ENCODE measurements at places on chromosomes 11 and 22.
A peak's percentile ranks its signal among the peaks of the same experiment; 100 is the strongest.

- DNase-seq: no peak
Observed at GRCh38 chr22:43310311-43310710, 32.9 kb downstream of the SCUBE1 start.

GRCh38 chr11:13717331-13717730 is 48.9 kb downstream of the FAR1 start:
- no peak for DNase-seq

- DNase-seq: no peak
Observed at GRCh38 chr22:42966497-42966896, 48.5 kb downstream of the PACSIN2 start.

- no peak for DNase-seq
Observed at GRCh38 chr22:33012833-33013450, 45.2 kb downstream of the SYN3 start.

GRCh38 chr11:35265755-35266454 is 126.9 kb downstream of the CD44 start:
- DNase-seq: no peak

GRCh38 chr11:88435415-88435814 is 97.9 kb upstream of the CTSC start:
- no peak for DNase-seq

GRCh38 chr11:441418-442274 is at the start of gene ANO9:
ANO9 (minus strand) TSS chr11:442011; CDS start chr11:441926, 85 bp downstream.
- DNase-seq: no peak

- DNase-seq: no peak
Observed at GRCh38 chr11:118670063-118670462, 9.4 kb downstream of the TREH start.

- DNase-seq: no peak
Observed at GRCh38 chr11:112628676-112629075, 332.5 kb upstream of the NCAM1 start.

DNA sequence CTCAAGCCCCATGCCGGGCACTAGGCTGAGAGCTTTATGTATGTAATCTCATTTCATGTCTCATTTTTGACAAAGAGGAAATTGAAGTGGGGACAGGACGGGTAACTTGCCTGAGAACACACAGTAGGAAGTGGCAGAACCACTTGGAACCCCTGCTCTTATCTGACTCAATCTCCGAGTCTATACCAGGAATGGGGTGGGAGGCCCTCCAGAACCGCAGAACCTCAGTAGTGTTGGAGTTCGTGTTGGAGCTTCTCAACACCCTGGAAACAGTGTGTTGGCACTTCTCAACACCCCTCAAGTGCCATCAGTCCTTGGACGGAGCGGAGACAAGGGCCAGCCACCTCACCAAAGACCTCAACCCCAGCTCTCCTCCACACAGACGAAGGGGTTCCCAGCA is 38.8 kb upstream of the POLA2 start:
- DNase-seq: no peak

DNA sequence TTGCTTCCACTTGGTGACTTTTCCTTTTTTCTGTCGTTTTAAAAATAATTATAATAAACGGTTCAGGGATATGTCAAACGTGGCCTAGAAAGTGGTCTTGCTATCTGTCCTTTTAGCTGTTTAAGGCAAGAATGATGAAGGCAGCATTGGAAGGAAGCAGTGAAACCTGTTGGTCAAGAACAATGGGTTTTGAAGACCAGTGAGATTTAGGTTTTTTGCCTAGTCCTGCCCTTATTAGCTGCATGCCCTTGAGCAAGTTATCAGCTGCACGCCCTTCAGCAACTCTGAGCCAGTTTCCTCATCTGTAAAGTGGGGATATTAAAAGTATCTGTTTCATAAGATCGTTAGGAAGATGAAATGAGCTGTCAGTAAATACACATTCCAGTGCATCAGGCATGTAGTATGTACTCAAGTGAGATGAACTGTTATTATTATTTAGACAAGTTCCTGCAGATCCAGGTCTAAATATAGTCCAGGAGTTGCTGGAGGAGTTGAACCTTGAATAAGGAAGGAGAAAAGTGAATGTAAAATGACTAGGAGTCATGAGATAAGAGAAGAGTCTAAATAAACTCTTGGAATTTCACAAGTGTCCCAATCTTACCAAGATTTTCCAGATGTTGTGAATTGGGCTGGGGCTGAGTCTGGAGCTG is 90.8 kb upstream of the HSD17B12 start:
- DNase-seq: no peak

GRCh38 chr22:32144496-32145274 is 14.4 kb downstream of the C22orf42 start:
- DNase-seq: peak; percentile 24

DNA sequence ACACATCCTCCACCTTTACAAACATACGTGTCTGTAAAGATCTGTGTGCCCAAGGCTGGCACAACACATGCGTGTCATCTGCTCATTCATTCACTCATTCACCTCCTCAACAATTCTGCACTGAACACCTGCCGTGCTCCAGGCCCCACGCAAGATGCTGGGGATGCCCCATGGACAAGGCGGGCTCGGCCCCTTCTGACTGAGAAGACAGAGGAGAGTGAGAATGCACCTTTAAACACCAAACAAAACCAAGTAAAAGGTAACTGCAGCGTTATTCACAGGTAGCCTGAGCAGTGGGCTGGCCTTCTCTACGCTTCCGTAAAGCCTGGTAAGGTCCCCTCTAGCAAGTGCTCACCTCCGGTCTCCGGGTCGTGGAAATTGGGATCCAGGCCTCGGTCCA is 142.8 kb downstream of the SHANK2 start:
- DNase-seq: no peak

DNA sequence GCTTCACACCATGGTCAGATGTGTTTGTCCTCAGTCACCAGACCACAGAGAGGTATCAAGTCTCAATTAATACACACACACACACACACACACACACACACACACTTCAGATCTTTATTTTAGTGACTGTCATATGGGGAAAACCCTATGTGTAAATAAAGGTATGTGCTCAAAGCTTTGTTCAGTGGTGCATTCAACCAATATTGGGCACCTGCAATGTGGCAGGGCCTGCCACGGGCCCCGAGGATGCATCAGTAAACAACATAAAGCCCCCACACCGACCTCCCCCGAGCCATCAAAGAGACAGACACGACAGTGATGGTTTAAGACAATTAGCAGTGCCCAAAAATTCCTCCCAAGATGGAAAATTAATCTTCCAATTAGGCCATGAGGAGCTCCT is 51.6 kb downstream of the SHANK2 start:
- DNase-seq: no peak

GRCh38 chr11:64742087-64742888 is 1.7 kb downstream of the RASGRP2 start:
- no peak for DNase-seq

GRCh38 chr22:37333724-37334460 is 51.6 kb downstream of the CYTH4 start:
- no peak for DNase-seq

- DNase-seq: no peak
Observed at GRCh38 chr11:12377106-12377823, at the start of gene PARVA. PARVA (plus strand) TSS chr11:12377571; CDS start chr11:12377648, 77 bp downstream.

DNA sequence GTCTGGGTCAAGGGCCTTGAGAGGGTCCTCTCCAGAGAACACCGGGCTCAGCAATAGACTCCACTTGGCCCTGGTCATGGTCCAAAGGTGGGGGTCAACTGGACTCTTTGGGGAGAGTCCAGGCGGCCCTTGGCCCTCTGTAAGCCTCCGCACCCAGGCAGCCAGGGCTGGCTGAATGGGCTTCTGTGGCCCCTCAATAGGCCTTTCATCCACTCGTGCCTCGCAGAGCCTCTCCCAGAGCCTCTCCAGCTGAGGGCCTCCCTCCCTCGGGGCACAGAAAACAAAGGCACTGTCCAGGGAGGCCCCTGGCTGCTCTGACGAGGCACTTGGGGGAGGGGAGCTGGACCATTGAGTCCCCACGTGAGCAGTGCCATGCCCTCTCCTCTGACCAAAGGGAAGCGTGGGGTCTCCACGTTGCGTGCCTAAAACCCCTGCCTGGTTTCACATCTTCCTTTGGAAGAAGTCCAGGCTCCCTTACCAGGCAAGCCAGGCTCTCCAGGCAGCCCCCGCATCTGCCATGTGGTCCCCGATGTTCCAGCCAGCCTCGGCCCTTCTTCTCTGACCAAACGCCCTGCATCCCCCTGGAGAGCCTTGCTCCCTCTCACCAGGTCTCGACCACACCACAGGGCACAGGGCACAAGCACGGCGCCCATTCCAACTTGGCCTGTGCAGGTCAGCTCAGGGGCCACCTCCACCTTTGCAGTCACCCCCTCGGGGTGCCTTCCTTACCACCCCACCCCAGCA is 15.5 kb downstream of the KIAA0930 start:
- DNase-seq: peak; percentile 98

DNA sequence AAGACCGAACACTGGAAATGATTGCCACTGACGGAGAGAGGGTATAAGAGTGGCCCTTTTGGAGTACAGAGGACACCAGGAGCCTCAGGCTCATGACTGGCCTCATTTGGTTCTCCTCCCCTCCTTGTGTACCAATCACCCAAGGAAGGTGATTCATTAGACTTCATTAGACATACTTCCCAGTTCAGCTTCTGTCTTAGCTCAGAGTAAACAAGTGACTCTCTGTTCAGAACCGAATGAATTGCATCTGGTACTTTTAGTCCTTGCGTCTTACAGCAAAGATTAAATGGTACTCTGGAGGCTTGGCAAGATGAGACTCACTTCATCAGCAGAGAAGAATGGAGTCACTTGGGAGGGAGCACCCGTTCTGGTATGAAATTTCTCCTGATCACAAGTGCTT is 75.2 kb downstream of the ZNRF3 start:
- DNase-seq: peak; percentile 35

GRCh38 chr11:119056421-119056999 is 495 bp downstream of the HYOU1 start:
- no peak for DNase-seq

DNA sequence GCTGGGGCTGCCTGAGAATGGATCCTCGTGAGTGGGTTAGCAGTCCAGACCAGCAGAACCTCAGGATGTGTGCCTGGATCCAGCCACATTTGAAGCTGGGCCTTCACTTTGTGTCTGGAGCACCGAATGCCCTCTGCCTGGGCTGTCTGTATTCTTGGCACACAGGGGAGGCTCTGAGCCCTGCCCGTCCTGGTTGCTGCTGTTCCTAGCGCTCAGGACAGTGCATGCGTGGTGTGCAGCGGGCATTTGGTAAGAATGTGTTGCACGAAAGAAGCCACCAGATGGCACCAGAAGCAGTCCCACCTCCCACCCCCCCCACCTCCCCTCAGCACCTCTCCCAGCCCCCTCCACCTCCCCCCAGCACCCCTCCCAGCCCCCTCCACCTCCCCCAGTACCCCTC is 4.1 kb upstream of the MAPK11 start:
- peak; percentile 45 for DNase-seq

GRCh38 chr11:121048464-121049233 is 24.7 kb downstream of the TBCEL start:
- no peak for DNase-seq

DNA sequence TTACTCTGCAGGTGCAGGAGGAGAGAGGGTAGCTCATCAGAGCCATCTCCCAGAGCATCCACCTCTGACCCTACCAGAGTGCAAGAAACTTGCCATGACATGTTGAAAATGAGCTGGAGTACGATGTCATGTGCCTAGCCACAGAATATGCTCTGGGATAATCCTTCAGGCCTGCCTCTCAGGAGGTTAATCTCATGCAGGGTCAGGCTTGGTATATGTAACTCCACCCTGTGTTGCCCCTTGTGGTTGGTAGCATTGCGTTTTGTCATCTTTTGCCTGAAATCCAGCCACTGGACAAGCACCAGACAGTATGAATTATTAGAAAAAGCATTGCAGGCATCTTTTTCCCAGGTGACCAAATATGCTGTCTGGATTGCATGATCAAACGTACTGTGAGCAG is 36.2 kb downstream of the CNTF start:
- no peak for DNase-seq

GRCh38 chr11:118252688-118253087 is 523 bp upstream of the MPZL3 start:
- DNase-seq: no peak

GRCh38 chr11:120713296-120713695 is 201.7 kb downstream of the GRIK4 start:
- DNase-seq: no peak

DNA sequence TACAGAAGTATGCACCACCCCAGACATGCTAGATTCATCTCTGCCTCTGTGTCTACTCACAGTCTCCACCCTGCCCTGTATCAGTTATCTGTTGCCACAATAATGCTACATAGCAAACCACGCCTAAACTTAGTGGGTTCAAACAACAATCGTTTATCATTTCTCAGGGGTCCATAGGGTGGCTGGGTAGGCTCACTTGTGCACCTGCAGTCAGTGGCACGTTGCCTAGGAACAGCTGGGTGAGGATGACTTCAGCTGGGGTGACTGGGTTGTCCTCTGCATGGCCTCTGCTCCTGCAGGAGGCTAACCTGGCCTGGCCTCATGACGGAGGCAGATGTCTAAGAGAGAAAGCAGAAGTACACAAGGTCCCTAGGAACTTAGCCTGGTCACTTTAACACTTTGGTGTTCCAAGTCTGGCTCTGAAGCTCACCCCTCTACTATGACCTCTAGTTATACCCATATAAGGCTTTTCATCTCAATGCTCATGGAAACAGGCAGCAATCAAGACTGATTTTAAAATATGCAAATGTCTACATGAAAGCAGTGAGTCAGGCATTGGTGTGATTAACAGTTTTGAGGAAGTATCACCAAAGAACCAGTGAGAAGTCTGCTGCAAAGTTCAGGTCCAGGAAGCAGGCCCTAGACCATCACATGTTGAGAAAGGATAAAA is 10.7 kb downstream of the OLFML1 start:
- no peak for DNase-seq
